ENCODE measurements at places on chromosomes 3 and 15. TPM values are rescaled to one million over a fixed set of nuclear protein-coding genes. Genes with fewer than 3 reads are reported as not detected.

GALNT15 gene
- 5.7 TPM for total RNA-seq

DZIP1L gene
- 13.8 TPM for total RNA-seq

THRB gene
- 0.93 TPM for total RNA-seq

ROPN1B gene
- total RNA-seq: not detected

LPP gene
- 79.4 TPM for total RNA-seq

ZNF445 gene
- 10.8 TPM for total RNA-seq

ECE2 gene
- not detected for total RNA-seq

GOLGA8R gene
- total RNA-seq: 1.3 TPM

ST6GAL1 gene
- 79.0 TPM for total RNA-seq

NBEAL2 gene
- 82.9 TPM for total RNA-seq

TMCO5A gene
- total RNA-seq: not detected

MB21D2 gene
- 8.9 TPM for total RNA-seq

ATP8B4 gene
- not detected for total RNA-seq

SV2B gene
- not detected for total RNA-seq

PARP15 gene
- 0.57 TPM for total RNA-seq

CD80 gene
- total RNA-seq: not detected

MAGEL2 gene
- total RNA-seq: not detected
